Right lobe of liver (tissue), 6 donors: ENCODE measurements at places on chromosomes 1 and 21. TPM values are rescaled to one million over a fixed set of nuclear protein-coding genes. Genes with fewer than 3 reads are reported as not detected.

Gene SASS6
- total RNA-seq, result 2.4 TPM

Gene FBLIM1
- 7.2 TPM for total RNA-seq

DNA sequence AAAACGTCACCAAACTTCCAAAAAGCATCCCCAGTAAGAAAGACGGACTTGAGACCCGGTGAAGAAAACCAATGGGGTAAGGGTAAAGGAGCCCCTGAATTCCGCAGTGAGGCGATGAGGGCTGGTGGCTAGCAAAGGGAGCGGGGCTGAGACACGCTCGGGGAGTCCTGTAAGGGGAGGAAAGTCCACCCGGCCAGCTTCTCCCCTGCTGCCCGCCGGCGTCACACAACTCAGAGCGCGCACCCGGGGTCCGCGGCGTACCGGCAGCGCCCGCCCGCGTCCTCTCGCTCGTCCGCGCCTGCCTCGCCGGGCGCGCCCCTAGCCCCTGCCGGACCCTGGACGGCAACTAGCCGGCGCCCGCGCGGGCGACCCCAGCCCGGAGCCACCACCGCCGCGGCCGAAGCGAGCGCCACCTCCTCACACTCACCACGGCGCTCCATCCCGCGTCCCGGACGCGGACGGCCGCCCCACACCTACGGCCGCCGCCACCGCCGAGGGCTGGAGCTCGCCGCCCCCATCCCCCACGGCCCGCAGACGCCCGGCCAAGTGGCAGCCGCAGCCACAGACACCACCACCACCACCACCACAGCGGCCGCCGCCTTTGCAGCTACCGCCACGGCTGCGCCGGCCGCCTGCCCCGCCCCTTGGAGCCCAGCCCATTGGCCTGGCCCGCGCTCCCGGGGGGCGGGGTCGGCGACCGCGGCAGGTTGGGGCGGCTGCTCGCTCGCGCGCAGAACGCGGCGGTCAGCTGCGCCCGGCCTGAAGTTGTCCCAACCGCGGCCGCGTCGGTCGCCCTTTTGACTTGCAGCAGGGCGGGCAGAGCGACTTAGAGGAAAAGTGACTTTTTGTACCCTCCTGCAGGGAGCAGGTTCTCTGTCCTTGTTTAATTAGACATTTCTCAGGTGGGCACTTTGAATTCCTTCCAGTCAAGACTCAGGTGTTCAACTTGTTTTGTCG, 10.0 kb upstream of the ARHGAP29 start:
- peak overlapping the region; percentile 60 for H3K4me3 ChIP-seq
- H3K36me3 ChIP-seq, result no peaks in the 10 kb centered on the region
- H3K27me3 ChIP-seq, result no peaks in the 10 kb centered on the region
- H3K4me1 ChIP-seq, result no peaks in the 10 kb centered on the region
- peak; percentile 91 for DNase-seq

- H3K27me3 ChIP-seq, result no peaks in the 10 kb centered on the region
- H3K27ac ChIP-seq, result peak overlapping the region; percentile 72
- H3K4me1 ChIP-seq, result no peaks in the 10 kb centered on the region
- DNase-seq, result no peak
- no peak overlapping the region for H3K4me3 ChIP-seq
These were observed 19.4 kb downstream of the PLEKHM2 start for GRCh38 chr1:15703562-15703961.

GRCh38 chr1:31910933-31911332, 27.2 kb downstream of the PTP4A2 start:
- H3K27ac ChIP-seq, result no peak overlapping the region
- H3K4me1 ChIP-seq, result peaks cover 30% of the 10 kb centered on the region
- DNase-seq, result no peak
- peaks cover 15% of the 10 kb centered on the region for H3K36me3 ChIP-seq
- H3K4me3 ChIP-seq, result no peak overlapping the region
- H3K27me3 ChIP-seq, result no peaks in the 10 kb centered on the region

DNA sequence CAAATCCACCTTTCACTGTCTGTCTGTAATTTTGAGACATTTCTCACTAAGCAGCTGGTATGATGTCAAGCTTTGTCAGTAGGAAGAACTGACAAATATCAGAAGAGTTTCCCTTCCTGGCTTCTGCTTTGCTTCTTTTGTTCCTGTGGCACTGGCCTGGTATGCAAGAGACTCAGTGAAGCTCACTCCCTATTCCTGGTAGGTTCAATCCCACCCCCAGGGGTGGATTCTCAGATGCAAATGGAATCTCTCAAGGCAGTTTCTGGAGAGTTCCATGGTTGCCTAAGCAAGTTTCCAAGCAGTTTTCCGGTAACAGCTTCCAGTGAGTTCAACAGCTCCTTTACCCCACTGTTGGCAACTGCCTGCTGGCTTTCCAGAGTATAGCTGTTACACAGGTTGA, 683.4 kb downstream of the PTPRC start:
- DNase-seq, result no peak
- no peaks in the 10 kb centered on the region for H3K27me3 ChIP-seq
- no peak overlapping the region for H3K27ac ChIP-seq
- no peaks in the 10 kb centered on the region for H3K36me3 ChIP-seq

GRCh38 chr21:44790368-44790767, 11.3 kb downstream of the UBE2G2 start:
- H3K36me3 ChIP-seq, result no peaks in the 10 kb centered on the region
- no peak for DNase-seq
- no peaks in the 10 kb centered on the region for H3K27me3 ChIP-seq
- no peak overlapping the region for H3K4me3 ChIP-seq
- no peak overlapping the region for H3K27ac ChIP-seq

DNA sequence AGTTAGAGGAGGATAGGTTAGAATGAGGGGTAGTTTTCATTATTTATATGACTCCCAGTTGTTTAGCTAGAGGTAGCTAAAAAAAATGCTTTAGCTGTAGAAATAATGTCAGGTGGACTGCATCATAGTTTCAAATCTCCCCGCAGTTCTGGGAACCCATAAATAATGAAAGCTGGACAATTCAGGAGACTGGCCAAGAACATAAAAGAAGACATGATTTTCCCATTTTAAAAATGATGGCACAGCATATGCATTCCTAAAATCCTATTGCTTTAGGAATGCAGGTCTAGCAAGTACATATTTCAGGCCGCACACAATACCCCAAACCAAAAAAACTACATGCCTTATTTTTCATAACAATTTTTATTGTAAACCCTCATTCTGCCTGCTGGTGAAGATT, 143.3 kb downstream of the CTH start:
- no peaks in the 10 kb centered on the region for H3K36me3 ChIP-seq
- no peak for DNase-seq
- no peaks in the 10 kb centered on the region for H3K4me1 ChIP-seq
- H3K27me3 ChIP-seq, result no peaks in the 10 kb centered on the region
- H3K27ac ChIP-seq, result no peak overlapping the region
